ENCODE measurements at places on chromosomes 6 and 20. TPM values are rescaled to one million over a fixed set of nuclear protein-coding genes. Genes with fewer than 3 reads are reported as not detected.

PRKN gene
- 0.16 TPM for total RNA-seq

RNF39 gene
- not detected for total RNA-seq

EBF4 gene
- total RNA-seq, result under 0.01 TPM

EYA2 gene
- not detected for total RNA-seq

SLC2A10 gene
- total RNA-seq, result 3.7 TPM

GTF3C6 gene
- 51.6 TPM for total RNA-seq

SYNDIG1 gene
- total RNA-seq, result not detected

MYLK2 gene
- 16.7 TPM for total RNA-seq

FAM83D gene
- 22.5 TPM for total RNA-seq

SLC4A11 gene
- 28.9 TPM for total RNA-seq

FBXO30 gene
- total RNA-seq, result 18.9 TPM

CLPSL2 gene
- not detected for total RNA-seq

RAD21L1 gene
- total RNA-seq, result not detected

TTLL9 gene
- 0.16 TPM for total RNA-seq

SUMO4 gene
- 0.65 TPM for total RNA-seq

FAM110A gene
- 2.0 TPM for total RNA-seq

RPP40 gene
- 10.2 TPM for total RNA-seq

SPATS1 gene
- not detected for total RNA-seq

NKAIN4 gene
- not detected for total RNA-seq

SLC13A3 gene
- total RNA-seq, result 0.13 TPM

SLC35F1 gene
- total RNA-seq, result not detected

GCNT2 gene
- 6.3 TPM for total RNA-seq

GRIK2 gene
- 0.13 TPM for total RNA-seq

SIRPG gene
- total RNA-seq, result not detected

ZBTB46 gene
- total RNA-seq, result 46.9 TPM

RHAG gene
- total RNA-seq, result not detected

TREM1 gene
- total RNA-seq, result not detected

SRSF12 gene
- 0.19 TPM for total RNA-seq

CCM2L gene
- total RNA-seq, result 27.3 TPM

RSPH9 gene
- 0.16 TPM for total RNA-seq

LY6G5B gene
- 5.3 TPM for total RNA-seq

VPS16 gene
- 42.3 TPM for total RNA-seq

LHFPL5 gene
- not detected for total RNA-seq

HLA-DQB1 gene
- not detected for total RNA-seq

SRMS gene
- not detected for total RNA-seq

DLK2 gene
- 1.1 TPM for total RNA-seq

MEI4 gene
- under 0.01 TPM for total RNA-seq

RSPO3 gene
- total RNA-seq, result under 0.01 TPM

C6orf52 gene
- total RNA-seq, result not detected

PLTP gene
- total RNA-seq, result 3.4 TPM

HTR1E gene
- total RNA-seq, result not detected

Data from bladder microvascular endothelial cell (primary cell).